ENCODE measurements at places on chromosomes 7 and 10.

DNA sequence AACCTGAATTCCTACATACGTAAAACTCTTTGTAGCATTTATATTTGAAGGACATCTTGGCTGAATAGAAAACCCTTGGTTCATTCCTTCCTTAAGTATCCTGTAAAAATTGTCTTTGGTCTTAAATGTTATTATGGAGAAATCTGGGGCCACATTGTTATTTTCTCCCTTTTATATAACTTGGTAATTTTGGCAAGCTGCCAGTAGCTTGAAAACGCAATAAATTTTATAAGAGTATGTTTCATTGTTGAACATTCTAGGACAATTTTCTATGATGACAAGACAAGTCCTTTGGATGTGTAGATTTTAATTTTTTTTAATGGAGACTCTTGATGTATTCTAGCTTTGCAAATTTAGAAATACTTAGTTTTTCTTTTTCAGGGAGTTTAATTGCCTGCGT is 191.9 kb downstream of the ABCA13 start:
- DNase-seq, result no peak

- peak; percentile 57 for DNase-seq
These were observed 48.7 kb upstream of the RHOBTB1 start for GRCh38 chr10:60992636-60993035.

GRCh38 chr10:73910764-73911552 is at the start of gene PLAU:
TSS of gene PLAU (plus strand) at chr10:73911132. CDS start at chr10:73911556, 424 bp downstream.
- DNase-seq, result no peak

DNA sequence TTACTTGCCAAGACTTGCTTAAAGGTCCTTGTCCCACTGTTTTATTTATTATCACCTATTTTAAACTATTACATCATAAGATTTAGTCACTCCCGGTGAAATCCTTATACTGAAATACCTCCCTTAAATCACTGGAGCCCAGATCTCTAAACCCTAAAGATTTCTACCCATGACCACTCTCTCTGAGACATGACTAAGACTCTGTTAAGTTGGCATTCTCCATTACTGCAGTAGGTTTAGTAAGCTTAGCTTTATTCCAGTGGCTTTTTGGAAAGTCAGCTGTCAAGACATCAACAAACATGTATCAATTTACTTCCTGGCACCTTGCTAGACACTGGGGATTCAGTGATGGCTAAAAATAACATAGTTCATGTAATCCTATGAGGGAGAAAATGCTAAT is 874.2 kb downstream of the KCNMA1 start:
- no peak for DNase-seq

DNA sequence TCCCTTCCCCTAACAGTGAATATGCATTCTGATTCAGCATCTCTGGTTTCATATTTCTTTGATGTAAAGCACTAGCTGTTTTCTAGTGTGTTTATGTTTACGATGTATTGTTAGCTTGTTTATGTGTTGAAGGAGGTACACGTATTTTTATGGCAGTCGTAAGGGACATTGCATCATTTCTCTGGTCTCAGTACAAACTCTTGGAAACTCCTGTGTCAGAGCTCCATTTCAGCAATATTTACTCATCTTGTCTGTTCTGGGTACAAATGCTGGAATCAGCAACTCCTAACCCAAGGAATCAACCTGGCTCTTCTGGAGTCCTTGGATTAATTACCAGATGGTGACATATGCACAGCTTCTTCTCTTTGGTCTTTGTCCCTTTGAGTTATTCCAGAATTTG is 270.0 kb upstream of the PLXDC2 start:
- DNase-seq, result no peak

GRCh38 chr7:77538281-77539212 is 1.5 kb downstream of the PTPN12 start:
- peak; percentile 86 for DNase-seq

- DNase-seq, result no peak
These were observed 84.8 kb upstream of the CCDC6 start for GRCh38 chr10:59991117-59991516.

DNA sequence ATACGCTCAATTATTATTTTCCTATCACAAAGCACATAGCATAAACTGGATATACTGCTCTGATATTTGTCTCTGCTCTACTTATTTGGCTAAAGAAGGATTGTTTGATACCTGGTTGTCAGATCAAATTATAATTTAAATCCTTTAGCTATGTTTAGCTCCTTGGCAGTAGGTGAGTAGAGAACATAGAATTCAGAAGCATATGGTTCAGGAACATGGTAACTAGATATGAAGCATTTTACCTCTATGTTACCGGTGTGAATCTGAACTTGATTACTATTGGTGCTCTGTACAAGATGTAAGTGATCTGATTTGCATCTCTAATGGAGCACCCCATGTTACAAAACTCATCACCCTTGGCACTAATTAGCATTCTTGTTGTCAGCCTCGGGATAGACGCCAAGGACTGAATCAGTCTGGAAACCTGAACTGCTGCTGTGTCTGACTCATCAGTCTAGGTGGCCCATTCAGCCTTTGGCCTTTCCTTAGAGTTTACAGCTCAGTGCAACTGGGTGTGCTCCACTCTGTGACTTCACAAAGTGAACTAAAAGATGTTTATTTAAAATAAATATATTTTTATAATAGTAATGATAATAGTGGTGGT is 12.3 kb upstream of the MYPN start:
- peak; percentile 88 for DNase-seq

GRCh38 chr10:35268791-35269257 is 67.5 kb upstream of the CCNY start:
- DNase-seq, result no peak

- DNase-seq, result no peak
These were observed 7.8 kb downstream of the ITPRIP start for GRCh38 chr10:104330168-104331110.

- DNase-seq, result no peak
These were observed 8.5 kb upstream of the BAG3 start for GRCh38 chr10:119642556-119643111.

- no peak for DNase-seq
These were observed 117.6 kb upstream of the NFE2L3 start for GRCh38 chr7:26034391-26034790.

- no peak for DNase-seq
These were observed 10.3 kb upstream of the OGDH start for GRCh38 chr7:44595934-44596635.

DNA sequence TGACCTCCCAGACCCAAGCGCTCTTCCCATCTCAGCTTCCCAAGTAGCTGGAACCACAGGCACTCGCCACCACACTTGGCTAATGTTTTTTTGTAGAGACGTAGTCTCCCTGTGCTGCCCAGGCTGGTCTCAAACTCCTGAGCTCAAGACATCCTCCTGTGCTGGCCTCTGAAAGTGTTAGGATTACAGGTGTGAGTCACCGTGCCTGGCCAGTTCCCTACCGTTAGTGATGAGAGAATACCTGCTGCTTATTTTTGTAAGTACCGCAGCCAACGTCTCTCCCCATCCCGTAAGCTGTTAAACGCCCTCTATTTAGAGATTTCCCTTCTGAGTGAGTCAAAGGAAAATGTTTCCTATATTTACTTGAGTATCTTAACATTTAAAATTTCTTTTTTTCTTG is 38.5 kb upstream of the PDLIM1 start:
- DNase-seq, result no peak

DNA sequence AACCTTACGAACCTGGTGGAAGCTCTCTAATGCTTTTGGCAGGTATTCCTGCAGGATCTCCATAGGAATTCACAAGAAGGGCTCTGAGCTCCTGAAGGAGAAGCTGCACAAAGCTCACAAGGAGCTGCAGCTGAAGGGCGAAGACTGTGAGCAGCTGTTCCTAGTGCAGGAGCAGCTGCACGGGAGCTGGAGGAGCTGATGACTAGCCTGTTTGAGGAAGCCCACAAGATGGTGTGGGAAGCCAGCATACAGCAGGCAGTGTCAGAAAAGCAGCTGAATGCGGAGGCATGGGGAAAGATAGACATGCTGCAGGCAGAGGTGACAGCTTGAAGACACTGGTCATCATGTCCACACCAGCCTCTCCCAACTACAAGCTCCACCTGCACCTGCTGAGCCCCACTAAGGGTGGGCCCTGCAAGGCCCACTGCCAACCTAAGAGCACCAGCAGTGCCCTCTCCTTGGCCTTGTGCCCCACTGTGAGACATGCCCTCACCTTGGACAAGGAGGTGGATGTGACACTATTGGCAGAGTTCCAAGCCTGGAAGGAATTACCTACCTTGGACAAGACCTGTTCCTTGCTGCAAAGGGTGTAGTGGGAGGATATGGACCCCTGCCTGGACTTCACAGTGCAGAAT is 250.6 kb downstream of the BBS9 start:
- no peak for DNase-seq

Data from fibroblast of skin of left quadriceps (primary cell).